ENCODE measurements at places on chromosomes 7 and 10.

- DNase-seq, result no peak
Observed at GRCh38 chr10:130714742-130715467, 578.7 kb downstream of the GLRX3 start.

DNA sequence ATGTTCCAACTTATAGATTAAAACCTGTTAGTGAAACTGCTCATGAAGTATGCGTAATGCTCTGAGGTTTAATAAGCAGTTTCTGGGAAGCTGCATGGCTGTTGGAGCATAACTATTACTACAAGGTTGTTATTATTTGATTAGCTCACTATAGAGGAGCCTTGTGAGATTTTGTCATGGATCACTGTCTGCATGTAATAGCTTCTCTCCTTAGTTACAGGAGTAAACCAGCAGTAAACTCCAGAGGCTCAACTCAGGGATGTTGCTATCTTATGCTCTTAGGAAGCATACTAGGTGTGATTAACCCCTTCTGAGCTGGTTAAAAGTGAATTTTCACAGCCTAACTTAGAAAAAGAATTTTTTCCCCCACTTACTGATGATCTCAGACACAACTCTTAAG lies 63.6 kb upstream of the IFRD1 start:
- DNase-seq, result no peak

DNA sequence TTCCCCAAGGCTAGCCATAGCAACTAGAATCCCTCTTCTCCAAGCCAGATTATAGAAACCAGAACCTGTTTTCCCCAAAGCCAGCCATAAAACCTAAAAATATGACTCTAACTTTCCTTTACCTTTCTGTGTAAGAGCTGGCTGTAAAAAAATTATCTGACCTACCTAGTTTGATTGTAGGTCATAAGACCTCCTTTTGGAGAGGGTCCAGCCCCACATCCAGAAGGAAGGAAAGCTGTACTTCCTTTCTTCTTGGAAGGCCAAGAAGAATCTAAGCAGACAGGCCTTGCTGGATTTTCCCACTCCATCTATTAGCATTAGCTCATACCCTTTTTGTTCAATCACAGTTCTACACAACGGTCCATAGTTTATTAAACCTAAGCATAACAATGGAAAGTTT lies 1006.3 kb downstream of the SORCS3 start:
- no peak for DNase-seq

- DNase-seq, result no peak
Observed at GRCh38 chr10:21510241-21511094, 15.0 kb downstream of the SKIDA1 start.

DNA sequence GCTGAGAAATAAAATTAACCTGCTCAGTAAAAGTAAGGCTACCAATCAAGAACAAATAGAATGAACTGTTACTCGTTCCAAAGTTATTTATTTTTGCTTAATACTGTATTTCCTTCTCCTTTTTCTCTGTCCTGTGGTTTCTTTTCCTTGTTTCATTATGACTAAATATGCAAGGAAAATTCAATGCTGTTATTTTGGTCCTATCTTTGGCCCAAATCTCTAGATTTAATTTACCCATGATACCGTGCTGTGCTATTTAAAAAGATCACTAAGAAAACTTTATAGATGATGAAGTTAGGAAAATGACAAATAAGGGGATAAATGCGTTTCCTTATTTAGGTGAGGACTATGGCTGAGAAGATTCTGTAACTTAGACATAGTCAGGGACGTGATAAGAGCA lies 45.3 kb upstream of the FAM133B start:
- DNase-seq, result no peak

DNA sequence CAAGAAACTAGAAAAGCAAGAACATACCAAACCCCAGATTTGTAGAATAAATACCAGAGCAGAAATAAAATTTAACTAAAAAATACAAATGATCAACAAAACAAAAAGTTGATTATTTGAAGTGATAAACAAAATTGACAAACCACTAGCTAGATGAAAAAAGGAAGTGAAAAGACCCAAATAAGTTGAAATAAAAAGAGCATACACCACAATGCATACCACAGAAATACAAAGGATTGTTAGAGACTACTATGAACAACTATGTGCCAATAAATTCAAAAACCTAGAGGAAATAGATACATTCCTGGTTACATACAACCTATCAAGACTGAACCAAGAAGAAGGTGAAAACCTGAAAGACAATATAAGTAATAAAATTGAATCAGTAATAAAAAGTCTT lies 333.4 kb downstream of the SH2D4B start:
- no peak for DNase-seq

- DNase-seq, result no peak
Observed at GRCh38 chr7:44759246-44759645, 10.6 kb downstream of the ZMIZ2 start.

DNA sequence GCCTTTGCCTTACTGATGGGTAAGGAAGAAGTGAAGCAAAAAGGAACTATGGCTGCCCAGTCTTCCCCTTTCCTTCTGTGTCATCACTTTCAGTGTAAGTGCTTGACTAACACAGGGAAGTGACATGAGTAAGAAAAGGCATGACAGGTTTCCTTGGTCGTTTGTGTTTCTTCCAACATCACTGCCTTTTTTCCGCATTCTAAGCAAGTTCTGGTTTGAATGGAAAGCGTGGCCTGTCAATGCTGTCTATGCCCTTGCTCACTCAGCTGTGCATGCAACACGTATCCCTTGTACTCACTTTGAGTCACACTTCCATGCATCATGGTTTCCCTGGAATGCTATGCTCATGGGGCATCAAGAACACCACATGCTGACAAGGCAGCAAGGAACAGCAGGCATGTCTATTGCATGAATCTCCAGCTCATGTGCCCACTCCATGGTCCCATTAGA lies 111.8 kb downstream of the OAT start:
- DNase-seq, result no peak

GRCh38 chr10:124736491-124737136 lies 7.6 kb downstream of the FAM53B start:
- peak; percentile 26 for DNase-seq

DNA sequence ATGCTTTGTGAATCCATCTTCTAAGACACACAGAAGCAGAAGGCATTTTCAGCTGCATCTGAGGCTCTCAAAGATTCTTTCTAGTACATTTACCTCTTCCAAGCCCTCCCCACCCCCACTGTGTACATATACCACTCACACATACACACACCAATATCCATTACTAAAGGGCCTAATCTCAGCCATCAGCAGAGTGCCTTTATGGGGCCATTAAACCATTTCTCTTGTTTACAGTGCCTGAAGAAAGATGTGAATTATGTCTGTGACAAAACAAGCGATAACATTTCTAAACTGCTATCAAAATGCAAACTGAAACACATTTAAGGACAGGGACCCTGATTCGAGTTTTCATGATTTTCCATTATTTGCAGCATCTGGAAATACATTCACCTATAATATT lies 40.0 kb downstream of the ETV1 start:
- no peak for DNase-seq

- no peak for DNase-seq
Observed at GRCh38 chr7:55484834-55485233, 87.5 kb downstream of the VOPP1 start.

GRCh38 chr10:126502441-126502840 lies 114.2 kb upstream of the ADAM12 start:
- no peak for DNase-seq

- DNase-seq, result no peak
Observed at GRCh38 chr7:118005026-118005425, 131.8 kb upstream of the CTTNBP2 start.

DNA sequence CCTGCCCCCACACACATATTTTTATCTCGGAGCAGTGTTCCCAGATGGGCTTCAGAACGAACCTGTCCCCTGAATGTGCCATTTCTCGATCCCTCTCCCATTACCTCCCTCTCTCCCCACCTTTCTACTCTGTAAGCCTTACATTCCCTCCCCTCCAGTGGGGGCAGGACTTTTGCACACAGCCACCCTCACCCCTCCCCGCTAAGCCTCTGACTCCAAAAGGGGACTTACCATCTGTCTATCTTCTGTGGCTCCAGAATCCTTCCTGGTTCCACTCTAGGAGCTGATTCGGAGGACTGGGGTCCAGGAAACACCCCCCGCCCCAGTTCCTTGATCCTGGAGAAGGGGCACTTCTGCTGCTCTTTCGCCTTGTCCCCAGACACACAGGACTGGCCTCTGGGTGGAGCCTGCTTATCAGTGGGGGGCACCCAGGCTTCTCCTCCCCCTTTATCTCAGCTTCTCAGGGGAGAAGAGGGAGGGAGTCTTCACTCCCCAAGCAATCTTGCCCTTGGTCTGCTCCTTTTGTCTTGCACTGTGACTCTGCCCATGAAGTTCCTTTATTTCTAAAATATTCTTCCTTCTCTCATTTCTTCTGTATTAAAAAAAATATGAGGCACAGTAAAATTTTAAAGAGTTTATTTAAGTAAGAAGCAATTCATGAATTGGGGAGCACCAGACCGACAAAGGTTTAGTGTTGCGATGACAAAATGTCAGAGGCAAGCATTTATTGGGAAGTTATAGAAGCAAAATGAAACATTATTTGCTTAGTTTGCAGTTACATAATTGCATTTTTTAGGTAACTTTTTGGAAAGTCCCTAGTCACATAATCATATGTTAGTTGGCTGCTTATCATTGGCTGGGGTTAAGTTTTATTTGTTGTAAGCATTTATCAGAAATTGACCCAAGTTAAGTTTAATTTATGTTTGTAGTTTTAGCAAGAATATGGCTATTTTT lies at the start of gene KEL:
KEL (minus strand) TSS at position 391 of the 954 bp plus-strand sequence; CDS start at position 234, 157 bp downstream.
- no peak for DNase-seq

DNA sequence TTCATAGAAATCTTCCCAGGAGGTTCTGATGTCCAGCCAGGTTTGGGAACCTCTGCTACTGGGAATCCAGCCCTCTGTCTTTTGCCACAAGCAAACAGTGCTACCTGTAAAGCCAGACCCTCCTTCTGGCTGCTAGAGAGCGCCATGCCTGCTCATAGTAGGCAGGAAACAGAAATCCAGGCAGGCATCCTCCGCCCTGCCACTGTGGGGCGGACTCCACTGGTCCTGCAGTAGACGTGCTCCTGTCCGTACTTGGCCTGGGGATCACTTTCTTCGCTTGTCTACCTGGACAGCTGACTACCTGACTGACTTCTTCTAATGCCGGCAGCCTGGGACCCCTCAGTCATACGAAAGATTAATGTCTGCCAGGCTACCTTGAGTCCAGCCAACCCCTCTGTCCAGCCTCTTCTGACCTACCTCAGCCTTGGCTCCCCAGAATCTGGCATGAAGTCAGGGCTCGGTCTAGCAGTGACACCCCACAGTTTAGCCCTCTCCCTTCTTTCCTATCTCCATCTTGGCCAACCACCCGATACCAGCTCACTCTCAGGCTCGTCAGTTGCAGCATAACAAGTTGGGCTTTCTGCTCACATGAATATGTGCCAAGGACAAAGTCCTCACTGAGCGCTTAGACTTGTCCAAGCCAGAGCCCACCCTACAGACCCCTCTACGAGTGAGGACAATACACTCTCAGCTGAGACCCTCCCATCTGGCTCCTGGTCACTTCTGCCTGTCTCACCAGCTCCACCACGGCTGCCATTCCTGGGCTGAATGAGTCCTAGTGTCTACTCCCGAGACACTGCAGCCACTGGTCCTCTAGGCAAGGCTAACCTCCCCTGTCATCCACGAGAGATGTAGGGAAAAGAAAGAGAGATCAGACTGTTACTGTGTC lies 43.9 kb upstream of the OPALIN start:
- DNase-seq, result no peak

- DNase-seq, result no peak
Observed at GRCh38 chr10:63294781-63295180, 161.7 kb downstream of the NRBF2 start.

GRCh38 chr10:119221666-119222065 lies 14.3 kb downstream of the GRK5 start:
- DNase-seq, result no peak

DNA sequence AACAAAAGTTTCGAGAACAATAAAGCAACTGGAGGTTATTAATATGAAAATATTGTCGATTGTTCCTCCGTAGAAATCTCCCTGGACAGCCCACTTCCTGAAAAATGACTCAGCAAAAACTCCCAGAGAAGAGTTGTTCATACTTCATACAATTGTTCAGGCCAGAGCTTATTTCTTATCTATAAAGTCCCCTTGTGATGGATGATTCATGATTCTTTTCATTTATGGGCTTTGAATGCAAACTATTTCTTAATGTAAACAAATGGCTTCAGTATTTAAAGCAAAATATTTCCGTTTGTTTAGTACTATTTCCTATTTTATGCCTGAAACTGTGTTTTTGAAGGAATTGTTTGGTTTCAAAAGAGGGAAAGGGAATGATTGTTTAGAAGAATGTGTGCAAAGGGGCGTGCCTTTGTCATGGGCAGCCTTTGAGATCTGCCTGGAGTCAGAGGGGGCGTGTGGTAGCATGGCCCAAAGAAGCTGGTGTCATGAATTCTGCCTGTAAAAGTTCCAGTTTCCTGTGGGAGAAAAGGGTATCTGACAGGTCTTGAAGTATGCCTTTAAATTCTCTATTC lies 26.2 kb upstream of the EXOC6 start:
- peak; percentile 76 for DNase-seq

DNA sequence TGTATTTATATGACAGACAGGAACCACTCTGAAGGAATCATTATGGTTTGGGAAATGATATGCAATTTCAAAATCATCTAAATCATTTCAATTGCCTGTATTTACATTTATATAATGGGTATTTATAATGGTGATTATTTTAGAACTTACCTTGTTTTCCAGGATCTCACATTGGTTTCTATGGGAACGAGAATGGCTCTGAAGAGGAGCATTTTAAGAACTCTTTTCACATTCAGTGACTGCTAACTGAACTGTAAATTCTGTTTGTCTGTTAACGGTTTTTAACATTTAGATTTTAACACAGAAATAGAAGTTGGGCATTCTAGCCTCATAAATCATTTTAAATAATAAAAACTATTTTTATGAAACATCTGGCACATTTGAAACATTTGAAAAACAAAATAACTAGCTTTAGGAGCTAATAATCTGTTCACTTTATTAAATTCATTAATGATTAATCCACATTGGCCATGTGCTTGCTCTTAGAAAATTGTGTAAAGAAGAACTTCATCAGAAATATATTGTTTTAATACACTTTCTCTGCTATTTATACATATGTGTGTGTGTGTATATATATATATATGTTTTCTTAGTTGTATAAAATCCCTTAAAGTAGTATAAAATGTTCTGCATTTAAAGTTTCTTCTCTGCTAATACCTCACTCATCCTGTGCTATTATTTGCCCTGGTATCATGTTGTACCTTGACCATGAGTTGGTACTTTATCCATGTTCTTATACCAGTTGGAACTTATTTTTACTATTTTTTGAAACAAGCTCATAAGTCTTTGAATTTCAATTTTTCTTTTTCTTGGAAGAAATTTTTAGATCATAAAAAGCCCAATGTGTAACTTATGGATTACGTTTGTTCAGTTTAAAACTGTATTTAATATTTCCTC lies 8.7 kb upstream of the SEM1 start:
- no peak for DNase-seq

GRCh38 chr7:137798073-137798763 lies 48.6 kb downstream of the DGKI start:
- DNase-seq, result no peak

- DNase-seq, result no peak
Observed at GRCh38 chr10:25451401-25451800, 276.6 kb downstream of the GPR158 start.

DNA sequence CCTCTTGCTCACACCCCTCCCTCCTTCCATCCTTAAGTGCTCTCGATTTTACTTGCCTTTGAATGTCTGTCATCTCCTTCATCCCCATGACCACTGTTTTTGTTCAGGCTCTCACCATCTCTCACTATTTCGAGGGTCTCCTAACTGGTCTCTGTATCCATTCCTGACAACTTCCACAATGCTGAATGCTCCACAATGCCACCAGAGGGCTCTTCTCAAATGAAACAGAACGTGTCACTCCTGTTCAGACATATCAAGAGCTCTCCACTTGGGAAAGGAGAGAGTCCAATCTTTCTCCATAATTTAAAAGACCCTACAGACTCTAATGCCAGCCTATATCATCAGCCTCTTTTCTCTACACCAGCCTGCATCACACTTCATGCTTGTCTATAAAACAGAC lies 9.0 kb upstream of the SLC13A1 start:
- DNase-seq, result peak; percentile 11
